Activated CD4-positive, alpha-beta T cell treated with anti-CD3 and anti-CD28 coated beads, Interleukin-2, amount 10 ng/mL, durations not matched to agents 24 days and 14 days (primary cell): ENCODE measurements at places on chromosomes 3 and 15. TPM values are rescaled to one million over a fixed set of nuclear protein-coding genes. Genes with fewer than 3 reads are reported as not detected.

The HRH1 gene
- total RNA-seq, result 0.42 and 0.52 TPM in 2 replicates

The CD200R1 gene
- total RNA-seq, result 3.8 TPM in 2 replicates

DNA sequence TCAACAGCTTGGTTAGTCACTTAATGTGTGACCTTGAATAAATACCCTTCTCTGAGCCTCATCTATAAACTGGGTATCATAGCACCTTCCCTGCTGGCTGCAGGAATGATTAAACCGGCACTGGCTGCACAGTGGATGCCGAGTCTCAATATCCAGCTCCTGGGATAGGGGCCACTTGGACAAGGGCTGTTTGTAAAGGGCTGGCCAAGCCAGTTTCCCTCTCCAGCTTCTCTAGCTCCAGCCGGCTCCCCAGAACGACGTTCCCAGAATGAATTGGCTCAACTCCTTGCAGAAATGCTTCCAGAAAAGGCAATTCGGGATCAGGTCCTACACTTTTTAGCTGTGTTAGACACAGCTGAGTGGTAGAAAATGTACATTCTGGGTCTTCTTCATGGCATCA is 58.8 kb downstream of the LSM3 start:
- no peak overlapping the region for H3K27ac ChIP-seq
- H3K36me3 ChIP-seq, result peaks cover 2% of the 10 kb centered on the region
- peaks cover 13% of the 10 kb centered on the region for H3K27me3 ChIP-seq
- H3K4me1 ChIP-seq, result peaks cover 8% of the 10 kb centered on the region
- no peak for DNase-seq
- no peak overlapping the region for H3K4me3 ChIP-seq

GRCh38 chr15:53511175-53511574 is 248.3 kb downstream of the WDR72 start:
- H3K36me3 ChIP-seq, result no peaks in the 10 kb centered on the region
- H3K4me3 ChIP-seq, result no peak overlapping the region
- no peak for DNase-seq
- no peaks in the 10 kb centered on the region for H3K4me1 ChIP-seq

The SLC22A13 gene
- total RNA-seq, result 0.47 and 0.54 TPM in 2 replicates

DNA sequence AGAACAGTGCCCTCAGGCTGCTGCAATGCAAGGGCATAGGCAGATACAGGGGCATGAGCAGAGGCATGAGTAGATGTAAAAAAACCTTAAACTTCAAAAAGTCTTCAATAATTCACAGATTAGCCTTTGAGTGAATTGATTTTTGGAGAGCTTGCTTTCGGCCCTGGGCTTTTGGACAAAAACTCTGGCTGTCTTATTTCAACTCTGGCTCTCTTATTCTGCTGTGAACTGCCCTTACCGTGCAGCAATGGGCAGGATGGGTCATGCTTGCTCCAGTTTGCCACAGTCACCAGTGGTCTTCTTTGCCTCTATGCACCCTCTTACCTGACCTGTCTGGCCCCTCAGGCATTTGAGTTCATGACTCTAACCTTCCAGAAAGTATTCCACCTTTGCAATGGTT is 555.7 kb downstream of the MAGI1 start:
- no peaks in the 10 kb centered on the region for H3K36me3 ChIP-seq
- no peak overlapping the region for H3K27ac ChIP-seq
- no peaks in the 10 kb centered on the region for H3K27me3 ChIP-seq
- H3K4me1 ChIP-seq, result no peaks in the 10 kb centered on the region
- no peak for DNase-seq
- H3K4me3 ChIP-seq, result no peak overlapping the region

- peaks cover 3% of the 10 kb centered on the region for H3K4me1 ChIP-seq
- no peak overlapping the region for H3K27ac ChIP-seq
- H3K4me3 ChIP-seq, result no peak overlapping the region
- no peak for DNase-seq
- peaks cover 12% of the 10 kb centered on the region for H3K27me3 ChIP-seq
Observed at GRCh38 chr3:25907081-25907480, 117.2 kb downstream of the OXSM start.

DNA sequence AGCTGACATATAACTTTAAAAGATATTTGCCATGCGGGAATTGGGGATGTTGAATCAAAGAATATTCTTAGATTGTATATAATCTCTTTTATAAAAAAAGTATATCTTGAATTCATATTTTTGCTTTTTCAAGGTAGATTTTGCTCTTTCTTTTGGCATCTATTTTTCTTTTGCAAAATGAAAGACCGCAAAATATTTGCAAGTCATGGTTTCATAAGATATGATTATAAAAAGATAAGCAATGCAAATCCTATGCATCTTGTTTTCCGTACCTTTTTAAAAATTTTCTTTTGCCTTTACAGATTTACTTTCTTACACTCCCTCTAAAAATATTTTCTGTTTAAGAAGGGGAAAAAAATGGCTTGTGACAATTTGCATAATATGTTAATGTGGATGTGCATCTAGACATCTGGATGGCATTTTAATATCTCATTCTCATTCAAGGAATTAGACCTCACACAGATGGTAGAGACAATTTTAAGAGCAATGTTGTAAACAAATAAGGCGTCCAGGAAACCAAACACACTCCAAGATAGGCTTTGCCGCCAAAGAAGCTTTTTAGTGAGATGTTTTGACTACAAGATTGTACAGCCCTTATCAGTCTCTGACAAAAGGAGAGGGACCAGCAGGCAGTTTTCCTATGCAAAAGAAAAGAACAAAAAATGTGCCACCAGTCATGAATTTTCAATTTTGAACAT is 371.1 kb downstream of the CHL1 start:
- no peaks in the 10 kb centered on the region for H3K4me1 ChIP-seq
- H3K36me3 ChIP-seq, result no peaks in the 10 kb centered on the region
- H3K27ac ChIP-seq, result no peak overlapping the region
- DNase-seq, result no peak

The GHRL gene
- total RNA-seq, result 0.43 and 1.3 TPM in 2 replicates

DNA sequence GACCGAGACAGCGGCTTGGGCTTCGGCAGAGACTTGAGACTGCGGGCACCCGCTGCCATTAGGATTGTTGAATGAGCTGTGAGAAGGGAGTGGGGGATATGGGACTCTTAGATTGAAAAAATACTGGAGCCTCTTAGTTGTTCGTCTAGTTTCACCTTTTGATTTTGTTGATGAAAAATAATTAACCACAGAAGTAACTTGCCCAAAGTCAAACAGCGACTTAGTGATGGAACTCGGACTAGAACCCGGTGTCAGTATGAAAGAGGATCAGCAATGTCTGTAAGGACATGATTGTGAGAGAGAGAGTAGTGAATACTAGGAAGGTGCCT is 510 bp upstream of the GOLGB1 start:
- H3K27me3 ChIP-seq, result peaks cover 22% of the 10 kb centered on the region
- no peak for DNase-seq
- H3K27ac ChIP-seq, result no peak overlapping the region
- H3K4me1 ChIP-seq, result peaks cover 6% of the 10 kb centered on the region

The C3orf70 gene
- total RNA-seq, result 0.02 and 0.05 TPM in 2 replicates

The INKA1 gene
- total RNA-seq, result 1.1 and 1.4 TPM in 2 replicates

- no peak overlapping the region for H3K4me3 ChIP-seq
- H3K4me1 ChIP-seq, result no peaks in the 10 kb centered on the region
- H3K27ac ChIP-seq, result no peak overlapping the region
- no peak for DNase-seq
Observed at GRCh38 chr3:73835945-73836344, 211.2 kb upstream of the PDZRN3 start.
